ENCODE measurements at places on chromosomes 6 and 20. TPM values are rescaled to one million over a fixed set of nuclear protein-coding genes. Genes with fewer than 3 reads are reported as not detected.

DNA sequence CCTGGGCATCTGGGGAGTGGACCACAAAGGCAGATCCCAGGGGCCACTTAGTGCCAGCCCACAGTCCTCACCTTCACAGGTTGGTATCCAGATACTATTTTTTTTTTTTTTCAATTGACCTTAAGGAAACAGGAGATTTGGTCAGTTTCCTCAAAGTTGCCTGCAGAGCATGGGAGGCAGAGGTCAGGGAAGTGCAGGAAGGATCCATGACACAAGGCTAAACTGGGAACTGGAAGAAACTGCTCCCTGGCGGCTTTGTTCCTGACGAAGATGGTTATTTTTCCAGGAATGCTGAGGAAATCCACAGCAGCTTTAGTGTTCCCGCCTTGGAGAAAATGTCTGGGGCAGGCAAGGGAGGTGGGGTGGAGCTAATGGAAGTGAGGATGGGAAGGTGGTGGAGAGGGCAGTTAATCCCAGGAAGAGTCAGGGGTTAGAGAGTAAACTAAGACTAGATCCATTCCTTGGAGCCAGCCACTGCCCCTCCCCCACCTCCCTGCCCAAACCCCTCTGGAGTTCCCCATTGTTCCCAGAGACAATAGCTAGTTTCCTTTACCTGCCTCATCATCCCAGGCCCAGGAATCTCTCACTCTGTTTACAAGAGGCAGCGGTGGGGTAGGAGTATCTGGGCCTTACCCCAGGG, 14.3 kb upstream of the MYMX start:
- DNase-seq, result peak; percentile 78

- no peak for DNase-seq
Measured at GRCh38 chr6:149924933-149925252, 2.0 kb upstream of the RAET1G start.

GRCh38 chr20:57805747-57806146, 95.9 kb upstream of the PMEPA1 start:
- no peak for DNase-seq

GRCh38 chr6:3449750-3450305, 7.0 kb downstream of the SLC22A23 start:
- DNase-seq, result no peak

DNA sequence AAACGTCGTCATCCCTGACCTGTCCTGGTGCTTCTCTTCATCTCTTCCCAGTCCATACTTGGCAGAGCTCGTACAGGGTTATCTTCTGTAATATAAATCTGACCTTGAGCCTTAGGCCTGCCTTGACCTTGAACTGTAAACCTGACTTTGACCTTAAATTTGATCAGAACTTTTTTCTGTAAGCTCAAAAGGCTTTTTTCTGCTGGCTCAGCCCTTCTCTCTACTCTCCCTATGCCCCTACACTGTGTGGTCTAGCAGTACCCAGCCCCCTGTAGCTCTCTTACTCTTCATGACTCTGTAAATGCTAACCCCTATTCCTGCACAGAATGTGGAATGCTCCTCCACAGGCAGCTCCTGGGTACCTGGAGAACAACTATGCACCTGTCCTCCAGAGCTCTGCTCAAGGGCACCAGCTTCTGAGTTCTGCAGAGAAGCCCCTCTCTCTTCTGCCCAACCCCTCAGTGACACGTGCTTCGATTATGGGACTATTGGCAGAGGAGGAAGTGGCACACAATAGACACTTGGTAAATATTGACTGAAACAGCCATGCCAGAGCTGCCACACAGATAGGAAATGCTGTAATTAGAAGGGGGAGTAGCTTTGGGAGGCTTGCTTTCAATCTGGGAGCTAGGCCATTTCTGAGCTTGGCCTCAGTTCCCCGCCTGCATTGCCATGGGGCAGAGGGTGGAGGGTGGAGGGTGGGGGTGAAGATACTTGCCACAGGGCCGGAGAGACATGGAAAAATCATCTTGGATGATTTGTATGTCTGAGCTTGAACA, 15.4 kb downstream of the SNPH start:
- DNase-seq, result peak; percentile 20

GRCh38 chr6:17584241-17584803, 15.8 kb upstream of the FAM8A1 start:
- no peak for DNase-seq

GRCh38 chr6:41747256-41748101, at the start of gene PGC:
Gene PGC (minus strand): TSS chr6:41747397. CDS start chr6:41747334, 63 bp downstream.
- no peak for DNase-seq

DNA sequence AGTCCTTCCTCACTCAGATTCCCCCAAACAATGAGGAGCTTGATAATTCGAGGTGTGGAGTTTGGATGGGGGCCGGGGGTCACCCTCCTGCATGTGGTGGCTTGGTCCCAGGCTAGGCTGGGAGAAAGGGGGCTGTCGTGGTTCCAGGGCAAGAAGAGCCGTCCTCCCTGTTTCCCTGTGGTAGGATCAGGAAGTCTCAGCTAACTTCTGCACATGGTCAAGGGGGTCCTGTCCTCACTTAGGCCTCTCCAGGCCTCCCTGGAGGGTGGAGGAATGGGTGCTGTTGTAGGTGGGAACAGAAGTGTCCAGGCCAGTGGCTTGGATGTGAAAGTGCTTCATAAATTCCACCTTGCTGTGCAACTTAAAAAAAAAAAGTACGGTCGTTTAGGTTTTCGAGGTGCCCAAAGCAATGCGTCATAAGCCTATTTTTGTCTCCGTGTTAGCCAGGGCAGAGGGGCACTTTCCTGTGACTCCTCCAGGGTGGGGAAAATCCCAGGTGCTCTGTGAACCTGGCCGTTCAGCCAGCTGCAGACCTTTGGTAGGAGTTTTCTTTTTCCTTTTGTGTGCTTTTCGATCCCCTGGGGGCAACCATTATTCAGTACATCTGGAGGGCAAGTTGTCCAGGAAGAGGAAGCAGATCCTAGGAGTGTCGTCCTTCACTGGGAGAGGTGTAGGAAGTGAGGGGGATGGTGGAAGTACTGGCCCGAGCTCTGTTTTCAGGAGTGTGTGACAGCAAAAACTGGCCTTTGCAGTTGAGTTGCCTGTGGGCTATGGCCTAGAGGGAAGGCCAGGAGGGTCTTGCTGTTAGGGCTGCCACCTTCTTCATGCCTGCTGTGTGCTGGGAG, 9.6 kb downstream of the IGF2R start:
- no peak for DNase-seq

DNA sequence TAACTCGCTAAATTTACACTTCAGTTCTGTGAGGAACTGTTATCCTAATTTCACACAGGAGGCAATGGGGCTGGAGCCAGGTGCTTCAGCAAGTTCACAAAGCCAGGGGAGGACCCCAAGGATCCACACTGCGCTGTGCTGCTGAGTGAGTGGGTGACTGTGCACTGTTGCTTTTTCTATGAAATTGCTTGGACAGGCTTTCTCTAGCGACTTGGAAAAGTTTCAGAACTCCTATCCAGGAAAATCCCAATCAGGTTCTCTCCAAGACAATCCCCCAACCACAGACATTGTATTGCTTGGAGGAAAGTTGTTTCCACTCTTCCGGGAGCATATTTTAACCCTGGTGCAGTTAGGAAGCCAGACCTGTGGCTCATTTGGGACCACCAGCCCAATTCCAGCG, 175.9 kb upstream of the CST7 start:
- DNase-seq, result no peak

- DNase-seq, result no peak
Measured at GRCh38 chr6:46380152-46380807, 111.0 kb downstream of the RCAN2 start.

DNA sequence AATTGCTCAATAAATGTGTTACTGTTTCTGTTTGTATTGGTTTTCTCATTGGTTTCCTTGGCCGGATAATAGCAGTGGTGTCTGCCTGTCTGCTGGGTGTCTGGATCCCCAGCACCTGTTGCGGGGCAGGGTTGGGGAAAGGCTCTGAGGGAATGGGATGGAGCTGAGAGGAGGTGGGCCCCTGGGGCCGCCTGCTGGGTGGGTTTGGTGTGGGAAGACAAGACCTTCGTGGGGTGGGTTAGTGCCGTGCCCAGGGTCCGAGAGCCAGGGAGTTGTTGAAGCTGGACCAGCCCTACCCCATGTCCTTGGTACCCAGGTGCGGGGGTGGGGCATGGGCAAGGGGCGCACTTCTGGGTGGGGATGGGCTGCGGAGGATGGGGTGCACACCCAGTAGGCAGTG, 4.0 kb downstream of the SS18L1 start:
- DNase-seq, result no peak

GRCh38 chr6:18823782-18824386, 436.7 kb downstream of the RNF144B start:
- DNase-seq, result peak; percentile 90

DNA sequence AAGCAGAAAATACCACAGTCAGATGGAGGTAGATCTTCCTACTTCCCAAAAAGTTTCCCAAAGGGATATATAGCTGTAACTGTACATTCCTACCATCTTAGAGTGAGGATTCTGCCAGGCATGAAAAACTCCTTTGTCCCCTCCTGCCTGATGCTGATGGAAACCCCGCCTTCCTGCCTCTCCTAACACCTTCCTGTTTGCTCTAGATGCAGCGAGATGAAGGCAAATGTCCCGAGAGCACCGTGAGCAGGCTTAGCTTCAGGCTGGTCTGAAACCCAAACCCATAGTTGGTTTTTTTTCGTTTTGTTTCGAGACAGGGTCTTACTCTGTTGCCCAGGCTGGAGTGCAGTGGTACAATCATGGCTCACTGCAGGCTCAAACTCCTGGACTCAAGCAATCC, 55.6 kb downstream of the MYB start:
- no peak for DNase-seq

DNA sequence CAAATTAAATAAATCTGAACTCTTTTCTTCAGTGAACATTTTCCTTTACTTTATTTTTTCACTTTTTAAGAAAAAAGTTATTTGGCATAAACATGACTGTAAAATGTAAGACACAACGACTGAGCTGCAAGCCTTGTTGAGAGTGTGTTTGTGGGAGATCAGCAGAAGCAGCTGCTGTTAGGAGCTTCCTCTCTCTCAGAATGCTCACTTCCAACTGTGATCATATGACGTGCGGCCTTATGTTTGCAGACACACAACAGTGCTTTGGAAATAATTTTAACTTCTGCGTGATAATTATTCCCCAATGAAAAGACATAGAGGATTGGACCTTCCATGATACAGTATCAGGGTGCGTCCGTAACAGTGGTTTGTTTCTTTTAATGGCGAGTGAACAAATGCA, 104.0 kb downstream of the ARHGAP18 start:
- DNase-seq, result no peak

- DNase-seq, result no peak
Measured at GRCh38 chr6:38483526-38483925, 156.2 kb downstream of the BTBD9 start.

DNA sequence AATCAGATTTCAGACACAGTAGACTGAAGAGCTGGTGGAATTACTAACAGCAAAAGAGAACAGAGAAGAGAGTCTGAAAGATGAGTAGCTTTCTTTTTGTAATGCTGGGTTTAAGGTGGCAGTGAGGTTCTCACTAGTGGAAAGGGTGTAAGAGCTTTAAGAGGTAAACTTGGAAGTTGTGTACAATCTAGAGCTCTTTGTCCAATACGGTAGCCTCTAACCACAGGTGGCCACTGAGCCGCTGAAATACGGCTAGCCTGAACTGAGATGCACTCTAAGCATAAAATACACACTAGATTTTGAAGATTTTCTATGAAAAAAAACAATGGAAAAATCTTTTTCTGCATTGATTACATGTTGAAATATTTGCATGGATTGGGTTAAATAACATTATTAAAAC, 4.0 kb downstream of the ELOVL2 start:
- no peak for DNase-seq

GRCh38 chr20:21393816-21394519, 3.4 kb downstream of the NKX2-4 start:
- DNase-seq, result no peak

GRCh38 chr6:50369996-50370395, 320.3 kb upstream of the DEFB112 start:
- DNase-seq, result no peak

DNA sequence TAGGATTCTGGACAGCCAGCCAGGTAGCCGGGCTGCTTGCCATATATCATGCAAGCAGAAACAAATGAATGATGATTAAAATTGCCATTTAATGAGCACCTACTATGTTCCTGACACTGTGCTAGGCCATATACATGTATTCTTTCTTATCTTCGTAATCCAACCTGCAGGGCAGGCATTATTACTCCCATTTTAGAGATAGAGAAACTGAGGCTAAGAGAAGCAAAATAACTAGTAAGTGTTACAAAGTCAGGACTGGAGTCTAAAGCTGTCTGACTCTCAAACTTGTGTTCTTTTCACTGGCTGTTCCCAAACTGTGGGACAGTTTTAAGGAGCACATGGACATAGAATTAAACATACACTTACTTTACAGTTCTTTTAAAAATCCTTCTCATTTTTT, 2.0 kb downstream of the CD40 start:
- DNase-seq, result no peak

DNA sequence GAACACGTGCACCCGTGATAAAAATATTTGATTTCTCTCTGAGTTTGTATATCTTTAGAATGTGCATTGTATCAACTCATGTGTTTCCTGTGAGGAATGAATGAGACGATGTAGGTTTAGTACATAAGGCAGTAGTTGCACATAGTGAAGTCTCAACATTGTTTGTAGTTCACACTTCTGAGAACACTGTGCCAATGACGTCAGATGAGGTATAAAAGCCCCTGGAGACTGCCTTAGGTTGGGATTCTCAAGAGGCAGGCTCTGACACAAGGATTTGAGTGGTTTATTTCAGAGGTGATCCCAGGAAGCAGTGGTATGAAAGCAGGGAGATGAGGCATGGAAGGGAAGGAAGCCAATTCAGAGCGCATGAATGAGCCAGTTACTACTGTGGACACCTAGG, 2.6 kb upstream of the NKAIN2 start:
- no peak for DNase-seq

GRCh38 chr6:70996106-70996505, 39.2 kb upstream of the B3GAT2 start:
- DNase-seq, result no peak

GRCh38 chr6:75931011-75931680, 141.3 kb downstream of the IMPG1 start:
- DNase-seq, result no peak

DNA sequence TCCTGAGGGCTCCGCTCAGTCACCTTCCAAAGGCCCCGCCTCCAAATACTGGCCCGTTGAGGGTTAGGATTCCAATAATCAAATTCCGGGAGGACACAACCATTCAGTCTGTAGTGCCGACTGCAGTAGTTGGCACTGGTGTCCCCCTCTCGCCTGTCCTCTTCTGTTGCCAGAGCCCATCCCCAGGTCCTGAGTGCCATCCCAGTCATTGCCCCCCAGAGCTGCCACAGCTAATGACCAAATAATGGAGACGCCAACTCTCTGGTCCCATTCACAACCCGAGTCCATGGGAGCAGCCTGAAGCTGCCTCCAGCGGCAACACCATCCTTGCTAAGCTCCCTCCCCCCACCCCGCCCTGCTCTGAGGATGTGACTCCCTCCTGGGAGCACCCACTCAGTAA, 115.9 kb downstream of the JPH2 start:
- DNase-seq, result no peak

LPA gene
- total RNA-seq, result 0.19 TPM

KCNQ5 gene
- total RNA-seq, result 1.3 TPM

MBOAT1 gene
- total RNA-seq, result 19.6 TPM

EPPIN gene
- not detected for total RNA-seq

PAX1 gene
- total RNA-seq, result not detected

WFDC11 gene
- total RNA-seq, result not detected

NR2E1 gene
- not detected for total RNA-seq

Data from H1 (cell line).